ENCODE measurements at places on chromosomes 1 and 21.

- DNase-seq: no peak
Measured at GRCh38 chr1:88104236-88104635, 579.8 kb upstream of the PKN2 start.

DNA sequence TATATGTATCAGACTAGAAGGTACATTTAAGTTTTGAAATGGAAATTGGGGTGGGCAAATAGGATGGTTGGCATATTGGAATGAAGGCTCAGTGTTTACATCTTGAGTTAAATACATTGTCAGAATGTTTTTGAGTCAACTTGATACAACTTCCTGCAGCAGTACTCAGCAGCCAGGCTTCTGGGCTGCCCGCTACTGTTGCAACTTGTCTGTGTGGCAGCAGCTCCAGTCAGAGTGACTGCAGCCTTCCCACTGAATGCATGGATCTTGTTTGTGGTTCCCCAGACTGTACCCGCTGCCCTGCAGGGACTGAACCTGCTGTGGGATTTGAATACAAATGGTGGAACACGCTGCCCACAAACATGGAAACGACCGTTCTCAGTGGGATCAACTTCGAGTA is 24.9 kb upstream of the SARS1 start:
- no peak for DNase-seq

DNA sequence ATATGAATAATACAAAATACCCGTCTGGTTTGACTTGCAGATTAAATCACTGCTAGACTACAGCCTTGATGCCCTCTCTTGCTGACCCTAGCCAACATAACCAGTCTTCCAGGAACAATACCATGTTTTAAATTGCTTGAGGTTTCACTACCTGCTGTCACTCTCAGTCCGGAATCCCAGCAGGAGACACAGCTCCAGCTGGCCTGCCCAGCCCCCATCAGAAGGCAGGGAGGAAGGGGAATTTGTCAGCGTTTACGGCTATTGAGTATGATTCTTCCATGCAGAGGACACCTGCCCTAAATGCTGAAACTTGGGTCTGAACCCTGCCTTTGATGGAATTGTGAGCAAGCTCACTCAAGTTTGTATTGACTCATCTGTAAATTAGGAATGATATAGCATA is 33.0 kb downstream of the ZNF496 start:
- DNase-seq: no peak

GRCh38 chr1:156488566-156489165 is 11.9 kb downstream of the MEF2D start:
- DNase-seq: no peak

- no peak for DNase-seq
Measured at GRCh38 chr1:187264995-187265602, 436.4 kb downstream of the PLA2G4A start.

- DNase-seq: no peak
Measured at GRCh38 chr1:32116531-32116930, 8.7 kb downstream of the KPNA6 start.

DNA sequence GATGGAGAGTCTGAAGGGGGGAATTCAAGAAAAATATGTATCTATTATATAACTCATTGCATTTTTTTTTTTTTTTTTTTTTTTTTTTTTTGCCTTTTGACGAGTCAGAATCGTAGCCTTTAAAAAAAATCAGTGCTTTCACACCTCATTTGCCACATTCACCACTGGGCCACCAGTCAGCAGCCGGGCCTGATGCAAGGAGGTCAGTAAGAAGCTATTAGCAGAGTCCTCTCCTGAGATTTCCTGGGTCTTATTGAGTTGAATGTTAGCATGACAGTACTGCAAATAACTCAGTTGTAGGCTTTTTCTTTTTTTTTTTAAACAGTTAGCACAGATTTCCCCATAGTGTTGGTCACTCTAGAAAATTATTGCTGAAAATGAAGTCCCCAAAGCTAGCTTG is 139.8 kb downstream of the SPATA17 start:
- DNase-seq: no peak

- no peak for DNase-seq
Measured at GRCh38 chr1:89894210-89895201, 73.7 kb downstream of the LRRC8D start.

DNA sequence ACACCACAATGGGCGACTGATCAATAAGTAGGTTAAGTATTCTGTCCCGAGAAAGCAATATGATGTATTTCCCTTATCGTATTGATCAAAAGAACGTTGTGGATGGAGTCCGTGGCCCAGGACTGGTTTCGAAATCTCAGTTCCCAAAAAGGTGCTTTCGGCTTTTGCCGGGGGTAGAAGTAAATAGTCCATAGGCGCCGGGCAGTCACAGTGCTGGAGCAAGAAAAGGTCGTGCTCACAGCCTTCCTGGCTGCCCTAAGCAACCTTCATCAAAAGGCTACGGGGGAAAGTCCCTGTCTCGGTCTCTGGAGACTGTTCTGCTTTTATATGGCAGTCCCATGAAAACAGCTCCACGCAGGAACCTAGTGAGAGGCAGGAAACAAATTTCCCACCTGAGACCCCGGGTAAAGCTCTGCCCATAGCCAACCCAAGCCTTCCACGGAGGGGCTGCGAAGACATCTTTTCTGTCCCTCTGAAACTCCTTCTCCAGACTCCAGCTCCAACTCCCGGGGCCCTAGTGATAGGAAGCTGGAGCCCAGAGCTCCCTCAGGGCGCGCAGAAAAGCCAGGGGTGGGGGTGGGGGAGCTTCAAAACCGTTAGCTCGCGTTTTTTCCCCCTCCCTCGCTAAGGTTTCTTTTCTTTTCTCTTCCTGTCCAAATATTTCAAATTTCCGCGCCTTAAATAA is 7.0 kb downstream of the CDKN2C start:
- no peak for DNase-seq

GRCh38 chr1:228148196-228148861 is 1.4 kb upstream of the GJC2 start:
- no peak for DNase-seq

GRCh38 chr1:207335695-207336363 is 14.4 kb downstream of the CD55 start:
- no peak for DNase-seq

GRCh38 chr1:164625004-164625617 is 66.1 kb downstream of the PBX1 start:
- no peak for DNase-seq

- no peak for DNase-seq
Measured at GRCh38 chr1:18721041-18721440, 90.4 kb downstream of the PAX7 start.

DNA sequence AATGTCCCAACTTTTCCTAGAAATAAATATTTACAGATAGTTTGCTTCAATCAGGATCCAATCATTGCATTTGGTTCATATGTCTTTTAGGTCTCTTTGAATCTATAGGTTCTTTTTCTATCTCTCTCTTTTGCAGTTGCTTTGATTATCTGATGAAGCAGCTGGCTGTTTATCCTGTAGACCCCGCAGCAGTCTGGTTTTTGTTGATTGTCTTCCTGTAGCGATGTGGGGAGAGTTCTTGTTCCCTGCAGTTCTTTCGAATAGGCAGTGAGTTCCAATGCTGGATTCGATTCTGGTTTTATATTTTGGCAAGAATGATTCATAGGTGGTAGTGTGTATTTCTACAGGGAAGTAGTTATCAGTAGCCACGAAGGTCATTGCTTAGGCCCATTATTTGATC is 7.4 kb upstream of the MIXL1 start:
- no peak for DNase-seq

- DNase-seq: no peak
Measured at GRCh38 chr21:45026826-45027225, 47.6 kb upstream of the ADARB1 start.

GRCh38 chr1:235502601-235503402 is 1.4 kb downstream of the B3GALNT2 start:
- DNase-seq: no peak

GRCh38 chr1:179337288-179337687 is 28.5 kb upstream of the AXDND1 start:
- DNase-seq: no peak

DNA sequence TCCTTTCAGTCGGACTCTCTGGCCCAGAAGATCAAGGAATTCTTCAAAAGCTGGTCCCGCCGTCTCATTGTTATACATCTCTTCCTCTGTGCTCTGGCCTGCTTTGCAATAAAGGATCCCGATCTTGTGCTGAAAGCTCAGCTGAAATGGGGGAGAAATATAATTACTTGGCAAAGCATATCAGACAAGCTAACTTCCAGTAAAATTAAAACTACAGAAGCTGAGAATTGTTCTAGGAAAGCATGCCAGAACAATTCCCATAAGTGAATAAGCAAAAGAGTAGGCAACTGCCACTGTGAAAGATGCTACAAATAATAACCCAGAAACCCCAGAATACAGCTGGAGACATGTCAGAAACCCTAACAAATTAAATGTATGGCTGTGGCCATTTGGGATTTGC is 146.1 kb downstream of the SIPA1L2 start:
- DNase-seq: no peak

GRCh38 chr1:7405844-7406500 is 365.1 kb upstream of the VAMP3 start:
- no peak for DNase-seq

GRCh38 chr1:21764615-21765423 is 18.1 kb downstream of the USP48 start:
- no peak for DNase-seq

DNA sequence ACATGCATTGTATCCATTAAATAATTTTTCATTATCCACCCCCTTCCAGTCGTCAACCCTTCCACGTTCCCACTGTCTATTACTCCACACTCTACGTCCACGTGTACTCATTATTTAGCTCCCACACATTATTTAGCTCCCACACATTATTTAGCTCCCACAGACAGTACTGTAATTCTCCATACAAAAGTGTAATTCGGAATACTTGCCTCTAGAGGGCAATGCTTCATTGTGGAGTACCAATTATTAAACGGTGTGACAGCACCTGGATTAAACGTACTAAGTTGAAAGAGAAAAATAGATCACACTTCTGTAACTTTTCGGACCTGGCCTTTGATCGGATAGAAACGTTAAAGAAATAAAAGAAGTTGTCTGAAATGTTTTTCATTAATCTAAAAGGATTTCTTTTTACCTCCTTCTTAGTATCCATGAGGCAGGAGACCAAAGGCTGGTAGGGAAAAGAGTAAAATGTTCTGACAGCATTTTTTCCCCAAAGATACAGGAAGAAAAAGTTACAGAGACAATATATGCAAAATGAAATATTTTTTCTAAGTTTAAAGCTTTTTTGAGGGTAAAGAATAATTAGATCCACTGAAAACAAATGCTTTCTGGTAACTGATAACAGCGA is 99.2 kb downstream of the LHX8 start:
- no peak for DNase-seq

DNA sequence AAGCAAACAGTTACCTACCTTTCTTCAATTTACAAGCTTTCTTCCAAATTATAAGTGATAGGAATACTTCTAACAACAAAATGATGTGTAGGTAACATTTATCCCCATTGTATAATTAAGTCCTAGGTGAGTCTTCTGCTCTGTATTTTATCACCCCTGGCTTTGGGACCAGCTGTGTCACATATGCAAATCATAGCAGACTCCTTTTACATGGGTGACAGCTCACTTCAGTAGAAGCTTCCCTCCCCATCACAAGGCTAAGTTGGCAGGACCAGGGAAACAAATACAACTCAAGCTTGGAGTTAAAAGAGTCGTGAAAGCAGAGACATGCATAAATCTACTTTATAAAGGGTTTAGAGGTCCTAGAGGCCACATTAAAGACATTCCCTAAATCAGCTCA is 121.1 kb upstream of the RUNX1 start:
- no peak for DNase-seq

DNA sequence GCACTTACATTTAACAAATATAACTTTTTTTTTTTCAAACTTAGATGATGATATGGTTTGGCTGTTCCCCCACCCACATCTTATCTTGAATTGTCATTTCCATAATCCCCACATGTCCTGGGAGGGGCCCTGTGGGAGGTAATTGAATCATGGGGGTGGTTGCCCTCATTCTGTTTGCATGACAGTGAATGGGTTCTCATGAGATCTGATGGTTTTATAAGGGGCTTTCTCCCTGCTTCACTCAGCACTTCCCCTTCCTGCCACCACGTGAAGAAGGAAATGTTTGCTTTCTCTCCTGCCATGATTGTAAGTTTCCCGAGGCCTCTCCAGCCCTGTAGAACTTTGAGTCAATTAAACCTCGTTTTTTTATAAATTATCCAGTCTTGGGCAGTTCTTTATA is 432.6 kb downstream of the AMY1C start:
- DNase-seq: no peak

- no peak for DNase-seq
Measured at GRCh38 chr21:16468184-16468583, 738.4 kb downstream of the USP25 start.

DNA sequence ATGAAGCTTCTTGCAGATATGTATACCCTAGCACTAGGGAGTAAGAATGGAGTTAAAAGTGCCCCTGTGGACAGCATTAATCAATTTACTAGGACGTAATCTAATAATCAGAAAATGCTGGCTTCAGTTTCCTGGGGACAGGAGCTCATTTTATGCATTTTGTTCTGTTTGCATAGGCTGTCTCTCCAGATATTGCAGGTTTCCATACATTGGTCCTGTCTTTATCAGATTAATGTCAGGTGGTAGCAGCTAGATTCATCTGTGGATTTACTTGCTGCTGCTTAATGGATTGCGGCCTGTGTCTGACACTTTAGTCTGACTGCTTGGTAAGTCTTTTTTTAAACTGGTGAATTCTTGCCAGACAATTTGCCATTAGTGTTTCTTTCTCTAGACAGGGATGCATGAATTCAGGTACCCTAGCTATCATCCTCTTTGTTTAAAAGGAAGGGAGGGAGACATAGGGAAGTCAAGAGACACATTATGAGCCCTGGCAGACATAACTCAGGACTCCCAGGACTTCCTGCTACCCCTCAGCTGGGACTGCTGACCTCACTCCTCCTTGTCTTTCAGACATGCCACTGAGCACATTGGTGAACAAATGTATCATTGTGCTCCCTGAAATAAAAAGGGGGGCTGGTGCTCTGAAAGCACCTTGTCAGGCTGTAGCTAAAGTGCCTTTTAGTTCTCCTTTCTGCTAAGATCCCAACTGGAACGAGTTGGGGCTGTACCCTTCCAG is 47.7 kb downstream of the NOS1AP start:
- DNase-seq: no peak

GRCh38 chr1:156115514-156116374 is 1.2 kb downstream of the LMNA start:
- no peak for DNase-seq

GRCh38 chr1:48596046-48596445 is 124.0 kb upstream of the SPATA6 start:
- DNase-seq: no peak

- no peak for DNase-seq
Measured at GRCh38 chr1:165647517-165647916, 16.5 kb downstream of the MGST3 start.

- no peak for DNase-seq
Measured at GRCh38 chr1:99737016-99737415, 29.4 kb downstream of the FRRS1 start.

- DNase-seq: no peak
Measured at GRCh38 chr1:53266038-53266437, 27.7 kb upstream of the MAGOH start.
